ENCODE measurements at places on chromosomes 4 and X. TPM values are rescaled to one million over a fixed set of nuclear protein-coding genes. Genes with fewer than 3 reads are reported as not detected.

- no peak for DNase-seq
- no peaks in the 10 kb centered on the region for H3K4me1 ChIP-seq
- H3K27ac ChIP-seq, result no peak overlapping the region
- no peaks in the 10 kb centered on the region for H3K36me3 ChIP-seq
- no peaks in the 10 kb centered on the region for H3K27me3 ChIP-seq
- H3K4me3 ChIP-seq, result no peak overlapping the region
Measured at GRCh38 chrX:15643786-15644559, 20.6 kb downstream of the CLTRN start.

GRCh38 chr4:188778905-188779304 is 639.7 kb downstream of the TRIML1 start:
- peaks cover 12% of the 10 kb centered on the region for H3K4me1 ChIP-seq
- H3K36me3 ChIP-seq, result no peaks in the 10 kb centered on the region
- no peak overlapping the region for H3K4me3 ChIP-seq
- H3K27ac ChIP-seq, result no peak overlapping the region
- H3K27me3 ChIP-seq, result no peaks in the 10 kb centered on the region

Gene MMAA
- total RNA-seq, result 5.9 TPM

Gene DACH2
- total RNA-seq, result 4.6 TPM

Gene FGF5
- total RNA-seq, result not detected

Measured in GM23338 (cell line).